ENCODE measurements at places on chromosomes 5 and 9.

DNA sequence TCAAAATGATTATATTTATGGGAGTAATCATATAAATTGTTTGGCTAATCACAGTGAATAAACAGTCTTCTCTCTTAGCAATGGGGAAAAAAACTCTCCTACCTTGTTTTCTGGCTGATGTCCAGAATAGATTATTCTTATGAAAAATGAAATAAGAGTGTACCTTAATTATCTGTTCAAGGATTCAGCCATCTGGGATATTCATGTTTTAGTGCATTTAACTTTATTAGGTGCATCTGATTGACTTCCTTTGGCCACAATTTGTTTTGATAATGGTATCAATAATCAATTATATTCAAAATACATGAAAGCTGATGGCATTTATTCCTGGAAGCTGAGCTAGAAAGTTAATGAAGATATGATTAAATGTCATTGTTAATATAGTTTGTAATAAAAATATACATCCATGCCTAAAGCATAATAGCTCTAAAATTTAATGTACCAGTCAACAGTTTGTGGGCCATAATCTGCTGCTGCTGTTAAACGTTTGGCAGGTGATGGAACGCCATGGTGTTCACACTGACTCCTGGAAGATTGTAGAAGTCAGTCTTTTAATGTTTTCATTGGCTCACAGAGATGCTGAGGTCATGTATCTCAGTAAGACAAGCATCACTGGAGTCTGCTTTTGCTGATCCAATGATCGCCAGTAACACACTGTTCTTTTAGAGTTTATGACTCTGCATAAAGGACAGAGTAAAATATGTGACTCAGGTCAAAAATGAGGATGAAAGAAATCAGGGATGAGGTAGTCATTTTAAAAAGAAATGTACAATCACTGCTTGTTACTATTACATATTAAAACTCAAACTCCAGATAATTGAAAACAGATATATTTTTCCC, 105.8 kb downstream of the ISL1 start:
- DNase-seq, result peak; percentile 1

DNA sequence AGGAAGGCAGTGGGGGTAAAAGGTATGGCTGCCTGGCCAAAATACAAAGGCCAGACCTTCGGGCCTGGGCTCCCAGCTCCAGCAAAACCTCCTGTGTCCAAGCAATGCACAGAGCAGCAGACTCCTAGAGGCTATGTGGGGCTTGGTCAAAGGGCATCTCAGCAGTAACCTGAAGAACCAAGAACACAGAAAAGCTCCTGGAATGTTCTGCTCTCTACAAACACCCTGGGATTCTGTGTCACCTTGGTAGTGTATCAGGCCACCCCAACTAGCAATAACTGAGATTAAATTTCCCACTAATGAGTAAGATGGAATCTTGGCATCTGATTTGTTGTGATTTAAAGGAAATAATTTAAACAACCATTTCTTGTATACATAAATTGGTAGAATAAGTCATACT, 158.6 kb downstream of the GLIS3 start:
- DNase-seq, result peak; percentile 41

DNA sequence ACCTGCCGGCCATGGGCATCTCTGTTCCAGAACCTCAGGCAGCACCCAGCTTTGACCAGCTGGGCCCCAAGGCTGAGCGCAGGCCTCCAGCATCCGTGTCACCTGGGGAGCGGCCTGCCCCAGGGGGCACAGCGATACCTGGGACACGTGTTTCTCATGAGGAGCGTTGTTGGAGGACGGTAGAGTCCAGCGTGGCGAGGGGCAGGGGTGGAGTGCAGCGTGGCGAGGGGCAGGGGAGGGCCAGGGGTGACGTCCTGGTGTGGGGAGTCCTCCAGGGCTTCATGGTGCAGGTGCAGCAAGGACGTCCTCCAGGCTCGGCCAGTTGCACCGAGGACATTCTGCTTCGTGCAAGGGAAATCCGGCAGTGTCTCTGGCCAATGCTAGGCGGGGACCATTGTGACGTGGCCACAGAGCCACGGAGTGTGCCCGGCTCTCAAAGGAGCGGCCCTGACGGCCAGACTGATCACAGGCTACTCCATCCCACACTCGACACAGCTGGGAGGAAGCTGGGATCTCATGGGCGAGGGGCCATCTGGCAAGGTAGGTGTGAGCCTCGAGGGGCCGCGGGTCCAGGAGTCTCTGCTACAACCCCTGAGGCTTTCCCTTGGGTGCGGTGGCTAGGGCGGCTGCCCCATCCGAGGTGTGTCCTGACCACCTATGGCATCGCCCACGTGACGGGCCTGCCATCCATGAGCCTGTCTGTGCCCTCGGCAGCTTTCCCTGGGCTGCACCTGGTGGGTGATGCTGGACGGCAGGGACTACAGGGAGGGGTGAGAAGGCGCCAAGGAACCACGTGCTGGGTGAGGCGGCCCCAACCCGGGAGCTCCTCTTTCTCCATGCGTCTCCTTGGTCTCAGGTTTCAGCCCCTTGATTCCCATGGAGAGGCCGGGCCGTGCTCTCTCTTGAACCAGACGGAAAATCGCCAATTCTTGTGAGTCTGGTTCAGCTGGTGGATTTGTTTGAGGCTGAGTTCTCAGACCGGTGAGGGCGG, 33.8 kb downstream of the SLC9A3 start:
- no peak for DNase-seq

- DNase-seq, result no peak
Measured at GRCh38 chr5:98540056-98540455, 233.4 kb upstream of the RGMB start.

- no peak for DNase-seq
Measured at GRCh38 chr9:89388084-89388867, 70.0 kb downstream of the SECISBP2 start.

GRCh38 chr9:6902423-6902822, 144.7 kb downstream of the KDM4C start:
- DNase-seq, result peak; percentile 65

DNA sequence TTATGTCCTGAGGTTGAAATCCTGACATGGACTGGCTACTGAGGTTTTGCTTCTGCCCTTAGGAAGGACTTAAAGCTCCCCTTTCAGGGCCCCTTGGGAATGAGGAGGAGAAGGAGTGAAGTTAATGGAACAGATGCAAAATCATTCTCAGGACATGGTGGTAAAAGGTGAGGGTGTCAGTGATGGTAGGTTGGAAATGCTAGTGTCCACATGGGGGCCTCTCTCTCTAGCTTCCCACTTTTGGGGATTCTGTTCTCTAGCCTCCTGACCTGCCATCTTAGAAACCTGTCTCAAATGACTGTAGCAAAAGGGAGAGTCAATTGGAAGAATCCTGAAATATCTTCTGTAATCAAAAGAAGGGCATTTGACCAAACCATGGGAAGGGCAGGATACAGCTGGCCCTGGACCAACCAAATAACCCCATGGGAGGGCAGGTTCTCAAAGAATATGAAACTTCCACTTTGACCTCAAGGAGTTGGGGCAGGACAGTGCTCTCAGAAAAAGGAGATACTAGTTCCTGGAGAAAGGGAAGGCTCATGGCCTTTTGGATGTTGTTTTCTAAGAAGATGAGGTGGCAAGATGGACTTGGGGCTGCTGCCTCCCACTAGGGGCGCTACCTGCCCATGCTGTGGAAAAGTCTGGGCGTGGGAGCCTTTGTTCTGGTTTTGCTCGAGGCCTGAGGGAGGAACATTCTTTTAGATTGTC, 21.2 kb upstream of the MLANA start:
- DNase-seq, result no peak

GRCh38 chr9:137648396-137648795, 29.6 kb downstream of the EHMT1 start:
- DNase-seq, result peak; percentile 68

- no peak for DNase-seq
Measured at GRCh38 chr9:94613003-94613402, 19.4 kb upstream of the FBP2 start.

DNA sequence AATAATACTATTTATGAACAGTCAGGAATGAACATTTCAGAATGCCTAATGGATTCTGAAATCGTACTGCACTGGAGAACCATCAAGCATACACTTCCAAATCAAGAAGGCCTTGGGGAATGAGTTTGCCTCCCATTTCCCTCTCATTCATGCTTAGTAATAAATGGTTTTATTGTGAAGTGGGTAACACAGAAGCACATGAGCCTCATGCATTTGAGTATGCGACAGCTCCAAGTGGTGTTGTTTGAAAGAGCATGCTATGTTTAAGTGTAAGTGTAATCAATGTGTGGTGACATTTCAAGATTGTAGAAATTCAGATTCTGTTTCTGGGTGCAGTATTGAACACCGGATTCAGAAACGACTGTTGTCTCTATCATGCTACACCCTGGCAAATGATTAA, 60.0 kb downstream of the SGCD start:
- DNase-seq, result no peak

DNA sequence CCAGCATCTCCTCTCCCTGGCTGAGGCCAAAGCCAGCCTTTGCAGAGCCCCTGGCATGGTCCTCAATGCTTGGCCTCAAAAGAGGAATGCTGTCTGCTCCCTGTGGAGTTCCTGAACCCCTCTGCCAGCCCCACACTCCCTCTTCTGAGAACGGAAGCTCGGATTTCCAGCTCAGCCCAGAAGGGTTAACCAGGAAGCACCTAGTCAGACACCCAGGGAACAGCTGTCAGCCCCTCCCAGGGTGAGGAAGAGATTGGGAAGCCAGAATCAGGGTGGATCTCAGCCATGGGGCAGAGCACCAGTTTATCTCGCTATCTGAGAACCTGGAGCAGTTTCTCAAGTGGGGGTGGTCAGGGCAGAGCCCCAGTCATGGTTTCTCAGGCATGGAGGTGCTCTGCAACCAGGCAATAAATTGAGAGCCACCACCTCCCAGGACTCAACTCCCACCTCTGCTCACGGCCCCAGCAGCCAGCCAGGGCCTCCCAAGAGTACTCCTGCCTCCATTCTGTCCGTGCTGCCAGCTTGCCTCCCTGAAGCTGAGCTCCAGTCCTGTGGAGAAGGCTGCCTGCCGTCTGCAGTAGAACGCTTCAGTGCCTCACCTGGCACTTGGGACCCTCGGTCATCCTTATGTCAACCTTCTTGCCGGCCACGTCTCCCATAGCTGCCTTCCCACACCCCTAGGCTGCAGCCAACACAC, 7.6 kb downstream of the FOXE1 start:
- DNase-seq, result no peak

DNA sequence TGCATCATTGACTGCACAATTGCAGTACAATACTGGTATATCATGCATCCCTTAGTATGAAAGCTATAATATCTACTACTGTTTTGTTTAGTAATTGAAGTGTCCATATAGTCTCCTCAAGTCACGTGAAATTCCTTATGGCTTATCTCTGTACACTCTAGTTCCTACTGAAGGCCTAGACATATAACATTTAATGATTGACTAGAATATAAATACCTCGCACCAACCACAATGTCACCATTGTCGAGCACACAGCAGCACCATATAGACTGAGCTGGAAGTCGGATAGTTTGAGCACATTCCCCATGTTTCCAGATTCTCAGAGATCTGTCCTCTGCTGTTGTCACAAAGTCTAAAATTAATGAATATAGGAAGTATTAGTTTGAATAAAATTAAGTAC, 21.4 kb downstream of the PLAA start:
- no peak for DNase-seq

DNA sequence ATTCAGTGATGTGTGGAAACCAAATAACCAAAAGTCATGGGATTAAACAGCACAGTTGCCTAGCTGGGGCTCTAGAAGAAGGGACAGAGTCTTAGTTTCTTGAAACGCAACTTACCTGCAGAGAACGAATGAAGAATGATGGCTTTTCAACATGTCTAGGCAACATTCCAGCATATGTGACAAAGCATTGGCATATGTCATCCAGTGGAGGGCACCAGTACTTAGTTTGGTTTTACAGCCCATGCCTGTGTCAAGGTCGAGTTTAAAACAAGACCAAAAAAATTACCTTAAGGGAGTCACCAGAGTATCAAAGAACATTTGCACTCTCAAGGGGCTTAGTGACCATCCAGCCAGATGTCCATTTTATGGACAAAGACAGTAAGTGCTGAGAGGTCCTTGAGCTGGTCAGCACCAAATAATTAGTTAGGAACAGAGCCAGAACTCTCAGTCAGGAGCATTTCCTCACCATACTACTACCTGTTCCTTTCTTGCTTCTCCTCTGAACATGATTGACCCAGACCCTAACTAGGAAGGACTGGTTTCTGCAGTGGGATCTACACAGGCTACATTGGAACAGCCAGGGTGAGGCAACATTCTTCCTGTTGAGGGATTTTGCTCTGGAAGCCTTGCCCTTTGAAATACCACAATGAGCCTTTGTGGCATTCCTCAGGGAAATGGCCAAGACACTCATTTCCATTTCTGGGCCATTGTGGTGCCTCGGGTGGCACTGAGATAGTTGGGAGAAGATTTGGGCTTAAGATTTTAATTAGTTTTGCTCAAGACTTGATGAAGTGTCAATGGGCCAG, 75.4 kb upstream of the ANKH start:
- DNase-seq, result peak; percentile 49

DNA sequence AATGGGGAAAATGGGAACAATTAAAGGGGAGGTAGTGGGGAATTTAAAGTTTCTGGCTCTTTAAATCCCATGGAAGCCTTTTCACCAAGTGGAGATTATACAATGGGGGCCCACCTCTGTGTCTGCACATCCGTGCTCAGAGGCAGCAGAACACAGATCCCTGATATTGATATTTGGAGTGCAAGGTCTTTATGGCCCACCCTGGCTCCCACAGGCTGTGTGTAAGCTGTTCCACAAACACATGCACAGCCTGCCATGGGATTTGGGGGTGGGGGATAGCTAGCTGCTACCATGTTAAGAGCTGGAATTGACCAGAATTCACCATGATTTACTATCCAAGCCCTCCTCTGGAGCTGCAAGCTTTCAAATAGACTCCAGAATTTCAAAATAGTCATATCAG, 55.9 kb downstream of the RASGEF1C start:
- no peak for DNase-seq

- no peak for DNase-seq
Measured at GRCh38 chr5:4023091-4023752, 427.6 kb downstream of the IRX1 start.

- DNase-seq, result peak; percentile 53
Measured at GRCh38 chr9:28808042-28808441, 1234.8 kb upstream of the C9orf72 start.

DNA sequence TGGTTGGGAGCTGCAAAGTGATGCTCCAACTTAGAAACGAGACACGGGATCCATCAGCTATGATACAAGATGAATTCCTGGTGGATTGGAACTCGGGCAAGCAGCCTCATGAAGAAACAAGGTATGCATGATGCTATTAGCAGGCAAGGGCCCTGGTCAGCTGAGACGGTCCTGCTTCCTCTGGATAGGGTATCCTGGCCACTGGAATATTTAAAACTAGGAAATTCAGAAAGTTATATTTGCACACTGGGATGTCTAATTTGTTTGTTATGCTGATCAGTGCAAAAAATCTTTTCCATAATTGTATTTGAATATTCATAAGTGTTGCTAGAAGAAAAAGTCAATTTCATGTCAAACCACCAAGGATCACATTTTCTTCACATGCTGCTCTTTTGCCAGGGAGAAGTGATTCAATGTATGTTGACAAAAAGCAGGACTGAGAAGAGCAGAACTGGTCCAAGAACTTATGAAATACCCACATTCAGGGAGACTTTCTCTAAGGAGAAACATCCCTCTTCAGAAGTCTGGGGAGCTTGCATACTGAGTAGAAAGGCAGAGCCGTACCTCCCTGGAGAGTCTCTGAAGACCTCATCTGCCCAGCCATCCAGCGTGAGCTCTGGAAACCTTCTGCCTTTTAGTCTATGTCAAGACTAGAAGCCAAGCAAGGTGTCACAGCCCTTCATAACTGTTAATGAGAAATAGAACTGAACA, 6.7 kb upstream of the NXNL2 start:
- no peak for DNase-seq

GRCh38 chr5:154047324-154047723, 8.6 kb downstream of the MFAP3 start:
- DNase-seq, result no peak
